ENCODE measurements at places on chromosomes 6 and 20.

DNA sequence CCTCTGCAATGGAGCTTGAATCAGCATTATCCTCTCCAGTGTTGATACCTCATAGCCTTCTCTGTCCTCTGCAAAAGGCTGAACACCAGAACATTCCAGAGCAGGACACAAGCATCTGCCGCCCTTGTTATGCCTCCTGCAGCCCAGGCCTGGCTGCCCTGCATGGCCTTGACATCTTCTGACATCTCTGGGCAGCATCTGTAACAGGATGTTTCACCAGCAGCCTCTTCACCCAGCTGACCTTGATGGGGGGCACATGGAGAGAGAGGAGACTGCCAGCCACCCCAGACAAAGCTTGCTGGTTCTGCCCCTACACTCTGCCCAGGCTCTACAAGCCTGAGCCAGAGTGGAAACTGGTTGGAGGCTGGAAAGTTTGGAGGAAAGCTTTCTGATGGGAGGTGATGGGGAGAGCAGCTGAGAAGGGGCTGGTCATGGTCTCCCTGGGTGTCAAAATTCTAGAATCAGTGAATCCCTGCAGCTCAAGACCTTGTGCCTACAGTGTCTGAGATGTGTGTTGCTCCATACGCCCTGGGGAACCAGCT, 145.1 kb downstream of the MRPL14 start:
- peaks cover 8% of the 10 kb centered on the region for H3K4me1 ChIP-seq
- H3K27ac ChIP-seq, result no peak overlapping the region
- no peak for DNase-seq
- H3K27me3 ChIP-seq, result no peaks in the 10 kb centered on the region

- H3K27ac ChIP-seq, result no peak overlapping the region
- H3K4me3 ChIP-seq, result no peak overlapping the region
- no peaks in the 10 kb centered on the region for H3K27me3 ChIP-seq
Measured at GRCh38 chr6:154134471-154135147, 95.6 kb downstream of the OPRM1 start.

- DNase-seq, result no peak
- no peaks in the 10 kb centered on the region for H3K36me3 ChIP-seq
- no peak overlapping the region for H3K4me3 ChIP-seq
- no peak overlapping the region for H3K27ac ChIP-seq
- no peaks in the 10 kb centered on the region for H3K27me3 ChIP-seq
Measured at GRCh38 chr6:106890447-106890846, 84.1 kb downstream of the CD24 start.

DNA sequence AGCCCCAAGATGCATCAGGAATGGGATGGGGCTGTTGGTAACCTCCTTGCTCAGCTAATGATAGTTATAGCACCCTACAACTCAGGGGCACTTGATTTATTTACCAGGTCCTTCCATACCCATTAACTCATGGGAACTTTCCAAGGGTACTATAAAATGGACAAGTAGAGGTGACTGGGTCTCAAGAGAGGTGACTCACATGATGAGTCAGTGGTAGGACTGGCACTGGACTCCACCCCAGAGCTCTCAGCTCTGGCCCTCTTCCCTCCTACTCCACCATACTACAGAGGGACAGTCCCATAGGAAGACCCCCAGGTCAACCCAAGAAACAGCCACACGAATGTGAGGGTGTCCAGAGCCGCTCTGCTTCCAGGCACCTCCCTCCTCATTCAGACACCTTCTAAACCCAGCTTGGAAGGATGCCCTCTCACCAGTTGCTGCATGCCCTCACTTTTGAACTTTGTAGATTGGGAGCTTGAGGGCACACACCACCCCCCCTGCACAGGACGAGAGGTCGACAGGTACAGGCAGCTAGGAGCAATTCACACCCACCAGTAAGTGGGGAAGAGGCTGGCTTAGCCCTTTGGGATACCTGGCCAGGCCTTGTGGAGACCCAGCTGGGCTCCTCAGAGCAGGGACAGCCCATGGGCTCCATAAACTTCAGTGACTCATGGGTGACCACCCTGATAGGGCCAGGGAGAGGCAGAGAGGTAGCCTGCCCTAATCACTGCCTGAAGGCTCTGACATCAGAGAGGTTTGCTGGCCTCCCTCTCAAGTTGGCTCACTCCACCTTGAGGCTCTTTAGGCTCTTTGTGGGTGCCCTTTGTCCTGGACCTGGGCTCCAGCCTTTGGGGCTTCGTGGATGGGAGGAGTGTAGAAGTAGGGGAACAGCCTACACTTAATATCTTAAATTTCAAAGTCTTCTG, 81.6 kb upstream of the MLN start:
- no peaks in the 10 kb centered on the region for H3K27me3 ChIP-seq
- peak overlapping the region; percentile 77 for H3K27ac ChIP-seq
- no peak overlapping the region for H3K4me3 ChIP-seq
- no peaks in the 10 kb centered on the region for H3K36me3 ChIP-seq
- peaks cover 51% of the 10 kb centered on the region for H3K4me1 ChIP-seq

- no peaks in the 10 kb centered on the region for H3K36me3 ChIP-seq
- H3K4me1 ChIP-seq, result no peaks in the 10 kb centered on the region
- H3K27me3 ChIP-seq, result peaks cover 2% of the 10 kb centered on the region
- DNase-seq, result no peak
- no peak overlapping the region for H3K27ac ChIP-seq
- H3K4me3 ChIP-seq, result no peak overlapping the region
Measured at GRCh38 chr6:17297271-17298080, 16.3 kb downstream of the RBM24 start.

- H3K27me3 ChIP-seq, result no peaks in the 10 kb centered on the region
- DNase-seq, result no peak
- H3K4me3 ChIP-seq, result no peak overlapping the region
Measured at GRCh38 chr6:150567380-150567779, 32.3 kb upstream of the PLEKHG1 start.

- H3K27me3 ChIP-seq, result peaks cover 1% of the 10 kb centered on the region
- H3K27ac ChIP-seq, result no peak overlapping the region
- H3K4me3 ChIP-seq, result no peak overlapping the region
- DNase-seq, result no peak
Measured at GRCh38 chr6:169323221-169323620, 69.6 kb upstream of the THBS2 start.

Measured in large intestine (tissue), 12 donors.